Activated CD8-positive, alpha-beta T cell treated with anti-CD3 and anti-CD28 coated beads, Interleukin-2, amount 10 ng/mL, durations not matched to agents 7 days and 5 days (primary cell): ENCODE measurements at places on chromosomes 6 and 20.
A peak's percentile ranks its signal among the peaks of the same experiment; 100 is the strongest.

DNA sequence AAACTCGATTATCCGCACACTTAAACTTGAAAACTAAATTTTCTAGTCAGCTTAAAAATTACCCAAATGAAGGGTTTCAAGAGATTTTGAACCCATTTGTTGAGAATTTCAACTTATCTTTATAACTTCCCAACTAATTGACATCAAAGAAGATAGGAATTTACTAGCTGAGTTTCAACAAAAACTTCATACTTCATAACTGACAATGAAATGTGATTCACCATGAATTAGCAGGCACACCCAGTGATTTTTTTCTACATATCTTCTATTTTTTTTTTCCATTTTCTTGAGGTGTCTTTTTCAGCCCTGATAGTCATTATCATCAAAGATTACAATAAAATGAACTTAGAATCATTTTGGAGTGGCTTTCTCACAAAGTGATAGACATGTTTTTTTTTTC lies 26.7 kb downstream of the TNFAIP3 start:
- H3K27me3 ChIP-seq: no peaks in the 10 kb centered on the region
- H3K36me3 ChIP-seq: peaks cover 6% of the 10 kb centered on the region
- no peak overlapping the region for H3K27ac ChIP-seq
- H3K4me1 ChIP-seq: no peaks in the 10 kb centered on the region
- H3K4me3 ChIP-seq: no peak overlapping the region
- no peak for DNase-seq

DNA sequence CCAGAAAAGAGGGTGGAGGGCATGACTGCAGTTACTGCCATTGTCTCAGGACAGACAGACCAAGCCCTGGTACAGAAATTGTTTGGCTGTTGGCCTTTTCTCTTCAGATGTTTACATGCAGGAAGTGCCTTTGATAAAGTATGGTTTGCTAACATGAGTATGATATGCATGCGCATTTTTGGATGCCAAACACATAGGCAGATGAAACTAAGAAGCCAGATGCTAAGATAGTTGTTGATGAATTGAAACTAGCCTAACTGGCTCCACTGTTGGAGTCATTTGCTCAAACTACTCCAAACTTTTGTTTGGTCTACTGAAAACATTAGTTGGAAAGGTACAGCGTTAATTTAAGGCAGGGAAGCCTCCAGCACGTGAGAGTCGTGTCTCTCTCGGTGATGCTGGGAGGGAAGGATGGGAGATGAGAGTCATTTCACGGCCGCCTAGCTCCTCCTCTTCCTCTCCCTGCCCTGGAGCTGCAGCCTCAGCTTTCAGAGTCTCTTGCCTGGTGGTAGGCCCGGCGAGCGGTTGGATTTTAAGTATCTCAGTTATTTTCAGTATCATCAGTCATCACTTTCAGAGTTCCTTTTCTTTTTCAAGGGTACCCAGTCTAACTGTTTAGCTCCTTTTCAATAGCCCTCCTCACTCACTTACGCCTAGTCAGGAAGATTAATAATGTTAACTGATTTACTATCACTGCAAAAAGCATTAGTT lies 29.7 kb downstream of the RREB1 start:
- H3K4me3 ChIP-seq: peak overlapping the region; percentile 76
- no peaks in the 10 kb centered on the region for H3K27me3 ChIP-seq
- H3K36me3 ChIP-seq: peaks cover 5% of the 10 kb centered on the region
- peaks cover 74% of the 10 kb centered on the region for H3K4me1 ChIP-seq
- peak overlapping the region; percentile 92 for H3K27ac ChIP-seq

GRCh38 chr6:44297063-44298038 lies 15.8 kb downstream of the AARS2 start:
- peaks cover 6% of the 10 kb centered on the region for H3K4me1 ChIP-seq
- peak; percentile 56 for DNase-seq
- no peak overlapping the region for H3K27ac ChIP-seq
- peaks cover 41% of the 10 kb centered on the region for H3K27me3 ChIP-seq

GRCh38 chr20:47315339-47316056 lies 41.0 kb downstream of the ZMYND8 start:
- H3K4me1 ChIP-seq: peaks cover 49% of the 10 kb centered on the region
- H3K27me3 ChIP-seq: no peaks in the 10 kb centered on the region
- DNase-seq: no peak
- peaks cover 30% of the 10 kb centered on the region for H3K36me3 ChIP-seq
- H3K27ac ChIP-seq: peak overlapping the region; percentile 20

- H3K27ac ChIP-seq: no peak overlapping the region
- peaks cover 39% of the 10 kb centered on the region for H3K4me1 ChIP-seq
- H3K4me3 ChIP-seq: no peak overlapping the region
- H3K36me3 ChIP-seq: peaks cover 18% of the 10 kb centered on the region
Measured at GRCh38 chr20:1688886-1689538, 31.4 kb upstream of the SIRPG start.
